Thymus (tissue), 14 donors: ENCODE measurements at places on chromosomes 7 and 10. TPM values are rescaled to one million over a fixed set of nuclear protein-coding genes. Genes with fewer than 3 reads are reported as not detected.
A peak's percentile ranks its signal among the peaks of the same experiment; 100 is the strongest.

DNA sequence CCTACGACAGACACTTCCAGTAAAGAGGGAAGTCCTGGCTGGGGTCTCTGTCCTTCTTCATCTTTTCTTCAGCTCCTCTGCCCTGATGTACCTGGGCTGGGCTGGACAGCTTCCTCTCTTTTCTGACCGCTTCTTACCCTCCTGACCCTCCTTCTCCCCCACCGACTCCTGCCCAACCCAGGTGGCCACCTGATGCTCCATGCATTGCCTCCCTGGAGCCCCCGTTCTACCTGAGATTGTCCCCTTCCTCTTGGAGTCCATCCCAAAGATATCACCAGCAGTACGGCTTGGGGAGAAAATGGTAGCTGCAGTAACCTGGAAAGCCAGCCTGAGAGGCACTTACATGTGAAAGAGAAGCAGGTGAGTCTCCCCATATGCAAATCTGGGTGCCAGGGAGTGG lies 566.3 kb downstream of the TCERG1L start:
- no peaks in the 10 kb centered on the region for H3K27me3 ChIP-seq
- no peak overlapping the region for H3K4me3 ChIP-seq
- DNase-seq: no peak
- no peaks in the 10 kb centered on the region for H3K4me1 ChIP-seq
- no peaks in the 10 kb centered on the region for H3K36me3 ChIP-seq

- no peaks in the 10 kb centered on the region for H3K36me3 ChIP-seq
- H3K27ac ChIP-seq: no peak overlapping the region
- no peak overlapping the region for H3K4me3 ChIP-seq
- DNase-seq: no peak
These were observed 2.1 kb upstream of the C10orf71 start for GRCh38 chr10:49296836-49297235.

GRCh38 chr10:26000971-26001370 lies 66.9 kb downstream of the MYO3A start:
- no peaks in the 10 kb centered on the region for H3K36me3 ChIP-seq
- H3K4me3 ChIP-seq: no peak overlapping the region
- H3K27ac ChIP-seq: no peak overlapping the region
- no peaks in the 10 kb centered on the region for H3K27me3 ChIP-seq
- H3K4me1 ChIP-seq: no peaks in the 10 kb centered on the region

GRCh38 chr7:99137411-99138180 lies 6.3 kb downstream of the SMURF1 start:
- H3K4me1 ChIP-seq: peaks cover 5% of the 10 kb centered on the region
- H3K4me3 ChIP-seq: no peak overlapping the region
- no peaks in the 10 kb centered on the region for H3K27me3 ChIP-seq
- DNase-seq: no peak
- H3K27ac ChIP-seq: peak overlapping the region; percentile 17

- H3K4me3 ChIP-seq: no peak overlapping the region
- no peaks in the 10 kb centered on the region for H3K27me3 ChIP-seq
- no peaks in the 10 kb centered on the region for H3K36me3 ChIP-seq
- H3K27ac ChIP-seq: no peak overlapping the region
- no peaks in the 10 kb centered on the region for H3K4me1 ChIP-seq
These were observed 347.4 kb downstream of the RPS24 start for GRCh38 chr10:78381107-78381506.

DNA sequence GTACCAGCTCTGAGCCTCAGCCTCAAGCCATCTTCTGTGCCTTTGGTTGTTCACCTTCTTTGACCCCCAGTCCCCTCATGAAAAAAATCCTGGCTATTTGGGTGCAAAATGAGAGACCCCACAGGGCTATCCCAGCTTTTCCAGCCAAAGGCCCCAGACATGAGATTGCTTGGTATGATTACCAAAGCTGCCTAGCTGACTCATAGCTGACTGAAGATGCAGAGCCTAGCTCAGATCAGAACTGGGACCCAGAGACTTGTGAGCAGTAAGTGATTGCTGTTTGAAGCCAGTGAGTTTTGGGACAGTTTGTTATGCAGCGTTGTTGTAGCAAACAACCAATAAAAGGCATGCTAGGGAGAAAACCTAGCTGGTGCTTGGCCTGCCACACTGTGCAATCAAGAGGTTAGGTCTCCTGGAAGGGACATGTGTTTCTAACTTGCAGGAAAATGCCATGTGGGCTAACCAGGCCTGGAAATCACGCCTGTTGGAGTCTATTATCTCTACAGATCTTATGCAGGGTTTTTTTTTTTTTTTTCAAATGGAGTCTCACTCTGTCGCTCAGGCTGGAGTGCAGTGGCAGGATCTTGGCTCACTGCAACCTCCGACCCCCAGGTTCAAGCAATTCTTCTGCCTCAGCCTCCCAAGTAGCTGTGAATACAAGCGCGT lies 48.0 kb upstream of the DAGLB start:
- DNase-seq: no peak
- no peak overlapping the region for H3K4me3 ChIP-seq
- H3K4me1 ChIP-seq: no peaks in the 10 kb centered on the region
- no peaks in the 10 kb centered on the region for H3K27me3 ChIP-seq
- no peak overlapping the region for H3K27ac ChIP-seq

DNA sequence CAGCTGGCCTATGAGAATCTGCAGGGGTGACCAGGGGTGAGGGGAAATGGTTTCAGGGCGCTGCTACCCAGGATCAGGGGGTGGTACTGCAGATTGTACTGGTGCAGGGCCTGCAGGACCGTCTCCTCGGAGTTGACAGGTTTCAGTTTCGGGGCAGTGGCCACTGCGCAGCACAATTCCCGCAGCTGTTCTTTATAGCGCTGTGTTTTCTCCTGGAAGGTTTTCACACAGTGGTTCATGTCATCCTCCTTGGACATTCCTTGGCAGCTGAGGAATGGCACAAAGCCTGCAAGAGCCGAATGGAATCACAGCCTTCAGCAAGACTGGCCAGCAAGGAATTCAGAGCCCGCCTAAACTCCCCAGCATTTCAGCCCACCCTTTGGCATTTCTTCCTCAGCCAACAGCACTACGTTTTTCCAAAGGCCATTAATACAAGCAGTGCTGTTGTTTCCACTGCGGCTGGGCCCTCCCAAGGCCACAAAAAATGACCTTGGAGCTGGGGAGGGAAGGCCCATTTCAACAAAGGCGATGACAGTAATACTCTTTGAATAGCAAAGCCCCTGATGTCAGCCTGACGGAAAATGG lies 44.9 kb downstream of the PNLIPRP2 start:
- no peak for DNase-seq
- no peak overlapping the region for H3K4me3 ChIP-seq
- peaks cover 17% of the 10 kb centered on the region for H3K27me3 ChIP-seq
- H3K27ac ChIP-seq: no peak overlapping the region
- no peaks in the 10 kb centered on the region for H3K36me3 ChIP-seq

DNA sequence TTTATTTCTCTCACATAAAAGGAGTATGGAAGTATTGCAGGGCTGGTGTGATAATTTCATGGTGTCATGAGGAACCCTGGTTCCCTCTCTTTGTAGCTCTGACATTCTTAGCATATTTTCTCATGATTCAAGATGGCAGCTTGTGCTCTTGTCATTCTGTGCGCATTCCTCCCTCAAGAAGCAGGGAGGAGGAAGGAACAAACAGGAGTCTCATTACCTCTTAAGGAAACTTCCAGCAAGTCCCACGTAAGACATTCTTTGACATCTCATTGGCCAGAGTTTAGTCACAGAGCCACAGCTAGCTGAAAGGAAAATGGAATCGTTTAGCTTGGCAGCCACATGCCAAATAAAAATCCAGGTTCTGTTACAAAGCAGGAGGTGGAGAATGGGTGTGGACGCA lies 546.8 kb downstream of the LRMDA start:
- H3K36me3 ChIP-seq: no peaks in the 10 kb centered on the region
- H3K4me3 ChIP-seq: no peak overlapping the region
- H3K27ac ChIP-seq: no peak overlapping the region
- H3K4me1 ChIP-seq: no peaks in the 10 kb centered on the region

- no peak for DNase-seq
- no peak overlapping the region for H3K27ac ChIP-seq
- no peaks in the 10 kb centered on the region for H3K36me3 ChIP-seq
- no peak overlapping the region for H3K4me3 ChIP-seq
These were observed 48.5 kb upstream of the SP8 start for GRCh38 chr7:20835111-20835750.

- H3K4me1 ChIP-seq: peaks cover 2% of the 10 kb centered on the region
- no peak overlapping the region for H3K27ac ChIP-seq
- no peak for DNase-seq
- H3K36me3 ChIP-seq: no peaks in the 10 kb centered on the region
These were observed 32.2 kb upstream of the ZFAND2A start for GRCh38 chr7:1192171-1192676.

GRCh38 chr7:1716263-1717094 lies 46.4 kb downstream of the ELFN1 start:
- no peak overlapping the region for H3K27ac ChIP-seq
- no peaks in the 10 kb centered on the region for H3K27me3 ChIP-seq
- H3K36me3 ChIP-seq: no peaks in the 10 kb centered on the region
- no peak overlapping the region for H3K4me3 ChIP-seq
- H3K4me1 ChIP-seq: peaks cover 17% of the 10 kb centered on the region

DNA sequence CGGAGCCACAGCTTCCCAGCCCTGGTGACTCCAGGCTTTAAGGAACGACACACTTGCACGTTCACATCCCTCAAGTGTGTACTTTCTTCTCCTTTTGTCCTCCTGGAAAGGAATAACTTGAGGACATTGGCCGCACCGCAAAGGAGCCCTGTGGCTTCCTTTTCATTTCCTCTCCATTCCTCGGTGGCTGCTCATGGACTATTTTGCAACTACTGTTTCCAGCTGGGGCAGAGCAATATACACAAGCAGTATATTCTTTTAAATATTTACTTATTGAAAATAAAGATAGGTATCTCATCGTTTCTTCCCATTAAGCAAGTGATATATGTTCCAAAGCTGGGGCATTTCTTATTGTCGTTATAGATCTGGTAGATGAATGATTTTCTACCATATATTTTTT lies 97.2 kb upstream of the LYZL1 start:
- no peaks in the 10 kb centered on the region for H3K27me3 ChIP-seq
- no peaks in the 10 kb centered on the region for H3K36me3 ChIP-seq
- H3K4me3 ChIP-seq: no peak overlapping the region
- no peak for DNase-seq
- H3K4me1 ChIP-seq: no peaks in the 10 kb centered on the region

GRCh38 chr7:610531-611280 lies 91.1 kb upstream of the PDGFA start:
- H3K27ac ChIP-seq: peak overlapping the region; percentile 82
- DNase-seq: no peak
- peaks cover 21% of the 10 kb centered on the region for H3K4me1 ChIP-seq
- H3K4me3 ChIP-seq: no peak overlapping the region
- no peaks in the 10 kb centered on the region for H3K27me3 ChIP-seq
- peaks cover 5% of the 10 kb centered on the region for H3K36me3 ChIP-seq

GRCh38 chr10:96850825-96851224 lies 18.7 kb downstream of the LCOR start:
- H3K27me3 ChIP-seq: no peaks in the 10 kb centered on the region
- no peak for DNase-seq
- no peaks in the 10 kb centered on the region for H3K36me3 ChIP-seq
- no peak overlapping the region for H3K4me3 ChIP-seq
- H3K27ac ChIP-seq: no peak overlapping the region

DNA sequence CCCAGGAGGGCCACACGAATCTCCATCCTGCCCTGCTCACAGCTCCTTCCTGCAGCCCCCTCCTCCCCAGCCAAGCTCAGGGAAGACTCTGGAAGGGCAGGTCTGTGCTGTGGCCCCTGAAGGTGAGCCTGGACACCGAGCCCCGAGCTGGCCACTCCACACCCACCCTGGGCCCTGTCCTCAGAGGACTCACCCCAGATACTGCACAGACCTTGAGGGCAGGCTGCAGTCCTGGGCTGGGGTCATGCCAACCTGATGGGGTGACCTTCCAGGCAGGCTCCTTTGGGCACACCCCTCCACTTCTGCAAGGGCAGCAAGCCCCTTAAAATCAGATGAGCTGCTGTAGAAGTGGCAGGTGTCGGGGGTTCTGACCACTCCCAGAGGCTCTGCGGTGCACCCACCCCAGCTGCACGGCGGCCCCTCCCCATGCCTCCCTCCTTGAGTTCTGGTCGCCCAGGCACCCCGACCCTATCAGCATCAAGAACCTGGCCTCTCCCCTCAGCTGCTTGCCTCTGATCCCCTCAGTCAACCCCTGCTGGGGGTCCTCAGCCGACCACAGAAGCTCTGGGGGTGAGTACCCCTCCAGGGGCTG lies 24.3 kb downstream of the YKT6 start:
- H3K36me3 ChIP-seq: no peaks in the 10 kb centered on the region
- H3K27ac ChIP-seq: no peak overlapping the region
- peaks cover 5% of the 10 kb centered on the region for H3K4me1 ChIP-seq
- no peak for DNase-seq

DNA sequence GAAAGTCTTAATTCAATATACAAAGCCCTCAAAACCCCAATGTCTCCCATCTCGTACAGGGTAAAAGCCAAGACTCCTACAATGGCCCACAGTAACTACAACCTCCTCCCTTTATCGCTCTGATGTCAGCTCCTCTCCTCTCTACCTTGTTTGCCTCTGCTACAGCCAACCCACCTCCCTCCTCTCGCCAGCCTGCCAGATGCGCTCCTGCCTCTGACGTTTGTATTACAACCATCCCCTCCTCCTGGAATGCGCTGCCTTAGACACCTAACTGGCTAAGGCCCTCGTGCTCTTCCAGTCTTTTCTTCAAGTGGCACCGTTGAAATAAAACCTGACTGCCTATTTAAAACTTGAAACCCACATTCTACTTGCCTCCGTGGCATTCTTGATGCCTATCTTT lies 115.3 kb upstream of the MYO3A start:
- H3K27ac ChIP-seq: no peak overlapping the region
- H3K36me3 ChIP-seq: no peaks in the 10 kb centered on the region
- no peaks in the 10 kb centered on the region for H3K4me1 ChIP-seq
- no peaks in the 10 kb centered on the region for H3K27me3 ChIP-seq

DNA sequence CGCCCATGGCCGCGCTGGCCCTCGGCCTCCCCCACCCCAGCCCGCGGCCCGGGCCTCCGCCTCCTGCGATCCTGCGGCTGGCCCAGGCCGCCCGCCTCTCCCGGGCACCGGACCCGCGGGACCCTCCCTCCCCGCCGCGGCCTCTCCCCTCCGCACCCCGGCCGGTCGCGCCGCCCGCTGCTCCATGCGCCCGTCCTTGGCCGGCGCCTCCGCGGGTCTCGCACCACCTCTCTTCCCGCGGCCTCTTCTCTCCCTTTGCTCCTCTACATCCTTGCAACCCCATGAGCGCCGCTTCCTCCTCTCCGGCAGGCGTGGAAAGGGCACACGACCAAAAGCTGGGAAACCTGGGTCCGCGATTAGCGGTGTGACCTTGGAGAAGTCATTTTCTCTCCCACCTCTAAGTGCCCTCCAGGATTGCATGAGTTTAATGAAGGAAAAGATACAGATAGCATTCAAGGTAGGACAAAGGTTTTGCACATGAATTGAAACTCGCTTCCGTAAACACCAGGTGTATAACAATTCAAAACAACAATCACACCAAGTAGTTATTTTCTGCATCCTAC lies 448 bp upstream of the SRPK2 start:
- H3K36me3 ChIP-seq: no peaks in the 10 kb centered on the region
- no peak overlapping the region for H3K27ac ChIP-seq
- H3K4me1 ChIP-seq: no peaks in the 10 kb centered on the region
- DNase-seq: peak; percentile 47
- H3K27me3 ChIP-seq: peaks cover 11% of the 10 kb centered on the region

ARID5B gene
- 18.6 TPM for total RNA-seq

SPDYE8 gene
- total RNA-seq: not detected

H2BK1 gene
- total RNA-seq: not detected

UNCX gene
- 0.05 TPM for total RNA-seq

SEMA4G gene
- total RNA-seq: 0.24 TPM

TWIST1 gene
- 0.66 TPM for total RNA-seq

SKIDA1 gene
- total RNA-seq: 0.85 TPM

CPA5 gene
- 17.2 TPM for total RNA-seq

NT5C3A gene
- 33.0 TPM for total RNA-seq

WEE2 gene
- 0.05 TPM for total RNA-seq

MYH16 gene
- total RNA-seq: 0.05 TPM

C10orf105 gene
- total RNA-seq: 0.42 TPM
